ENCODE measurements at places on chromosomes 7 and 10.

GRCh38 chr10:69549959-69550358 lies 23.3 kb downstream of the NEUROG3 start:
- no peak for DNase-seq

GRCh38 chr10:11214407-11214806 lies 196.7 kb downstream of the CELF2 start:
- no peak for DNase-seq

DNA sequence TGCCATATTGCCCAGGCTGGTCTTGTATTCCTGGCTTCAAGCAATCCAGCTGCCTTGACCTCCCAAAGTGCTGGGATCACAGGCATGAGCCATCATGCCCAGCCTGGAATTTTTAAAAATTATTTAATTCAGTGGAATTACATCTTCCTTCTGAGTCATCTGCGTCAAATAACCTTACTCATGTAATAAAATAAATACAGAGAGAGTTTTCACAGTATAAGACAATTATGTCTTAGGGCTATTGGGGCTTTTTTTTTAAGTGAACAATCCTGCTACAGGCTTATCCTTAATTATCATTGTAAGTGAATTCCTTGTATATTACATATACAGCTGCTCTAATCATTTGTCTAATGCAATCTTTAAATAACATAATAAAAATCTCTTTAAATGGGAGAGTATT lies 108.3 kb downstream of the MAPK8 start:
- no peak for DNase-seq

DNA sequence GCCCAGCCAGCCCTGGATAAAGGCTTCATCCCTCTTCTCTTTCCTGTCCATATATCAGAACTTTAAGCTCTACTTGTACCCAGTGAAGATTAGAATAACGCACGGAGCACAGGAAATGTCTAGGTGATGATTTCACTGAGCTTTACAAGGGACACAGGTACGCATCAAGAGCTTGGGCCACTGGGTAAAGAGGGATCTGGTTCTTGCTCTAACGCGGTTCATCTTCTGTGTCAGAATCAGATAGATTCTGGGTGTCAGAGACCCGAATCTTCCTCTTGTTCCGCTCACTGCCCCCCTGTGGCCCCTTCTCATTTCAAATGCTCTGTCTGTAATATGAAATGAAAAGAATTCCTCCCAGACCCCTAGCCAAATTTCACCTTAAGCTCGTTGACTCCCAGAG lies 24.7 kb downstream of the IL2RA start:
- DNase-seq = no peak

DNA sequence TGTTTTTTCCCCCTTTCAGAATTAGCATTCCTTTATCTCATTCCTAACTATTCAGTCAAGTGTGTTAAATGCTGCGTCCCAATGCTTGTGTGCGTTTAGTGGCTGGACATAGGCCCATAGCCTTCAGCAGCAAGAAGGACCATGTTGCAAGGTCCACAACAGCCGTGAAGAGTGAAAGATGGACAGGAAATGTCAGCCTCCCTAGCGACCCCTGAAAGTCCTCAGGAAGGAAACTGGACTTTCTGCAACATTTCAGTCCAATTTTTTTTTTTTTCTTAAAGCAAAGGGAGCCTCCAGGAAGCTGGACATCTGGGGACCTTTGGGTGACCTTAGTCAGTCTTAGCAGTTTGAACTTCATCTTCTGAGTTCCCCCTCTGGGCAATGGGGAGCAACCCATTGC lies 550.7 kb upstream of the MGMT start:
- DNase-seq = no peak

- DNase-seq = no peak
Observed at GRCh38 chr7:130379019-130379418, 1.3 kb upstream of the CPA1 start.

DNA sequence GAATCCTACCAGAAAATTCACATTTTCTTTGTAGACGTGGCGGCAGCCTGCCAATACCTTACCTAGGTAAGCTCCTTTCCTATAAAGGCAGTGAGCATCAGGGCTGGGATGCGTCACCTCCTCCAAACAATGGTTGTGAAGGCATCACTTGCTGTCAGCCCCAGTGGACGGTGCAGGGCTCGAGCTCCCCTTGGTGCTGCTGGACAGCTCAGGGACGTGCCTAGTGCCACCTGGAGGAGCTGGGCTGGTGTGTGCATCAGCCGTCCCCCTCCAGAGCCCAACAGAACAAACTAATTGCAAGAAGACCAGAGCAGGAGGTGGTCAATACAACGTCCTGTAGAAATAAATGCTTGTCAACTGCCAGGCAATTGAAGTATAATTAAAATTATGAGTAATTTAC lies 517.5 kb upstream of the FOXK1 start:
- DNase-seq = no peak

- no peak for DNase-seq
Observed at GRCh38 chr10:14550471-14550981, 219.8 kb upstream of the FRMD4A start.

- peak; percentile 30 for DNase-seq
Observed at GRCh38 chr10:103661198-103661950, 167.9 kb downstream of the NEURL1 start.

DNA sequence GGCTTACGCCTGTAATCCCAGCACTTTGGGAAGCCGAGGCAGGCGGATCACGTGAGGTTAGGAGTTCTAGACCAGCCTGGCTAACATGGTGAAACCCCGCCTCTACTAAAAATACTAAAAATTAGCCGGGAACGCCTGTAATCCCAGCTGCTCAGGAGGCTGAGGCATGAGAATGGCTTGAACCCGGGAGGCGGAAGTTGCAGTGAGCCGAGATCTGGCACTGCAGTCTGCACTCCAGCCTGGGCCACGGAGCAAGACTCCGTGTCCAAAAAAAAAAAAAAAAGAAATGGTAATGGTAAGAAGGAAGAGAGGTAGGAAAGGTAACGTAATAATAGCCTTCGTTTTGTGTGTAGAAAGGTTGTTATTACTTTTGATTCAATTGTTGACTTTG lies 1.2 kb downstream of the HSPA14 start:
- DNase-seq = no peak

Data from stimulated activated CD4-positive, alpha-beta T cell treated with anti-CD3 and anti-CD28 coated beads, Interleukin-12 subunit alpha, Interleukin-12 subunit beta, amount 100 ng/mL, for 24 hours (primary cell).